ENCODE measurements at places on chromosomes 4 and X.
A peak's percentile ranks its signal among the peaks of the same experiment; 100 is the strongest.

- DNase-seq = no peak
Observed at GRCh38 chr4:159308566-159309340, 205.9 kb downstream of the RAPGEF2 start.

GRCh38 chr4:111955001-111955400 is 190.3 kb upstream of the FAM241A start:
- DNase-seq = no peak

DNA sequence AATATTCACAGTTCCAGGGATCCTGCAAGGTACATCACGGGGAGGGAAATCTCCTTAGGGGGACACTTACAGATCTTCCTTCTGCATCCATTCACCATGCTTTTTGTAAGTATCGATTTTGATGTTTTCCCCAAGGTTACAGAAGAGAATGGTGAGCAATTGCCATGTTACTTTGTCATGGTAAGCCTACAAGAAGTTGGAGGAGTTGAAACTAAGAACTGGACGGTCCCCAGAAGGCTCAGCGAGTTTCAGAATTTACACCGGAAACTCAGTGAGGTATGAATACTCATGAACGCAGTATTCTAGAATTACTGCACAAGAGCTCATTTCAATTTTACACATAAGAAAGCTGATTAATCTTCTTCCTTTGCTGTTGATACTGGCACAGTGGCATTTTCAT is 53.9 kb downstream of the LRP2BP start:
- no peak for DNase-seq

DNA sequence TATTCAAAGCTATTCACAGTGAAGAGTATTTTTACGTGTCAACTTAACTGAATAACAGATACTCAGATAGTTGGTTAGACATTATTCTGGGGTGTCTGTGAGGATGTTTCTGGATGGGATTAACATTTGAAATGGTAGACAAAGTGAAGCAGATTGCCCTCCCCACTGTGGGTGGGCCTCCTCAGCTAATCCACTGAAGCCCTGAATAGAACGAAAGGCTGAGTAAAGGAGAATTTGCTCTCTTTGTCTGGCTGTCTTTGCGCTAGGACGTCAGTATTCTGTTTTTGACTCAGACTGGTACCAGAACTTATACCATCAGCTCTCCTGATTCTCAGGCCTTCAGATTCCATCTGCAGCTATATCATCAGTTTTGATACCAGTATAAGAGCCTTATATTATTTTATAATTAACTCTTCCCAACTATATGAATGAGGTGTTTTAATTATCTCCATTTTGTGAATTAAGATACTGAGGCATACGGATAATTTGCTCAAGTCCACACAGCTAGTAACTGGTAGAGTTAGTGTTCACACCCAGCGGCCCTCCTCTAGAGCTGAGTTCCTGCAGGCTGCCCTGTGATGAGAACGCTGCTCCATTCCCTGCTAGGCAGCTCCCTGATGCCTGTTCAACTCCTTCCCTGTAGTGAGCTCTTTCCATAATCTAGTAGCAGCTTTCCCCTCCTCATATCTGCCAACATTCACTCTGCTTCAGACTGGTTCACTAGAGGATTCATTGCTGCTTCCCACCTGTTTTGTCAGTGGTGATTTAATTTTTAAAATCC is 87.5 kb downstream of the RBM46 start:
- DNase-seq = no peak

DNA sequence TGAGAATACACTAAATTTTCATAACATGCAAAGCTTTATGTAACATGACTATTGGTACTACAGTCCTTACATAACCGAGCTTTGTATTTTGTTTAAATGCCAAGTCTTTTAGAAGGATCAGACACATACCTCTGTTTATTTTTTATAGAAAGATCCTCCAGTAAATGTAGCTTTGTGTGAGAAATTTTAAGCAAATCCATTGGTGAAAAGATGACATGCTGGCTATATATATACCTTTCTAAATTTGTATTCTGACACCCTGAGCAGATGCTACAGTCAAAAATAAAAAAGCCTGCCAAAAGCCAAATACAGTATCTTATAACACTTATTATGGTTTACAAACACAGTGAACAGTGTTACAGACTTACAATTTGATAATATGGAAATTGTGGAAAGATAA is at the start of gene YIPF7:
YIPF7 (minus strand) TSS at position 201 of the 400 bp plus-strand sequence. CDS start 1,525 bp downstream, outside the sequence.
- DNase-seq = no peak

GRCh38 chr4:36207831-36208520 is 36.3 kb downstream of the ARAP2 start:
- no peak for DNase-seq

DNA sequence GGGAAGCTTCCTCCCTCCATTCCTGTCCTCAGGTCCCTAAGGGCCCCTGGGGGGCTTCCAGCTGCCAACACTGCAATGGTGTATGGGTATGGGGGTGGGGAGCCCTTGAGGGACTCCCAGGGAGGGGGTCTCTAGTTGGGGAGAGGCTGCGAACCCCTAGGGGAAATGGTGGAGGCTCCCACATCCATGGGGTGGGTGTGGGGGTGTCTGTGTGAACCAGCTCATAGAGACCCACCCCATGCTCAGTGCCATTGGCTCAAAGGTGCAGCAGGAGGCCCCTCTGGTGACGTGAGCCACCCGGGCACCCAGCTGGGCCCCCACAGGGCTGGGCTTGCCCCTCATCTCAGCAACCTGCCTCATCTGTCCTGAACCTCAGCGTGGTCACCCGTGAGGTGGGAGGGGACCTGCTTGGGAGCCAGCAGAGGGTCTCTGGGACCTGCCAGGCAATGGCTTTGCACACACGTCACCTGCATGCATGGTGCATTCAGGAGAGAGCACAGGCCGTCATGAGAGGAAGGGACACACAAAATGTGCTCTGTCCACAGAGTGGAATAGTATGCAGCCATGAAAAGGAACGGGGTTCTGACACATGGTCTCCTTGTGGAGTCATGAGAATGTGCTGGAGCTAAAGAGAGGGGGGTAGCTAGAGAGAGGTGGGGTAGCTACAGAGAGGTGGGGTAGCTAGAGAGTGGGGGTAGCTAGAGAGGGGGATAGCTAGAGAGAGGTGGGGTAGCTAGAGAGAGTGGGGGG is 22.7 kb upstream of the PLCXD1 start:
- no peak for DNase-seq

DNA sequence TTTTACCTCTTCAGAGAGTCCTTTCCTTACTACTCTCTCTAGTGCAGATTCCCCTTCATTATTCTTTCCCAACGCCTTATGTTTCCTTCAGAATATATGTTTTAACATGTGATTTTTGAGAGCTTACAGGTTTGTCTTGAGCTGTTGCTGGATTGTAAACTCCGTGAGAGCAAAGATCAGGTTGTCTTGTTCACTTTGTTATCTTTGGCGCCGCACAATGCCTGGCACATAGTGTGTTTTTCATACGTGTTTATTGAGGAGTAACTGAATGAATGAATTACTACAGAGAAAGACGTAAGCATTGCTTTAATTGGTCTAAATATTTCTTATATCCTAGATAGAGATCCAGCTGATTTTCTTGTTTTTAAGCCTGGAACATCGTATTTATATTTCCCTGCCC is 80.5 kb upstream of the SLC4A4 start:
- DNase-seq = no peak

DNA sequence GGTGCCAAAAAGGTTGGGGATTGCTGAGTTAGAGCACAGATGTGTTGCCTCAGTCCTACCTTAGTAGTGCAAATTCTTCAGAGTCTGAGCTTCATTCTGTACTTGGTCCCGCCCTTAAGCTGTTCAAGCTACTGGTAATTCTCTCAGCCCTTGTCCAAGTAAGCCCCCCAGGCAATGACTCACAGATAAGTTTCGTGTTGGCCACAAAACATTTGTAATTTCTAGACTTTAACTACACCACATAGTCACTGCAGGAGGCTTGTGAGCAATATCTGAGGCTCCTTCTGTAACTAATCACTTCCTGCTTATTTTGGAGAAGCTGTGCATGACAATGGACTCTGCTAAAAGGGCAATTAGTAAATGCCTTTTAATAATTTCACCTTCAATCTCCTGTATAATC is 1420.5 kb downstream of the PCDH7 start:
- DNase-seq = peak; percentile 73

DNA sequence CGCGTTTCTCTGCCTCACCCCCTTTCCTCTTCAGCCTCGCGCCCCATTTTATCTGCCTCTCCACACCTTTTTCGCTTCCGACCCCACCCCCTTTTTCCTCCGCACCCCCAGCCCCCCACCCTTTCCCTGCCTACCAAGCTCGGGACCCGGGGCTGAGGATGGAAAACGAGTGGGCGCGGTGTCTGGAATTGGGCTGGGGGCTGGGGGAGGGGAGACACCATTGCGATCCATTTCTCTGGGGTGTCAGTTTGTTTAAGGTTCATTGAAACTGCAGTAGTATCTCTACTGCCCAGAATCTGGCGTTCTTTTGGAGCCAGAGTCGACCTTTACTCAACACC is 707 bp downstream of the SLC9A6 start:
- DNase-seq = no peak

DNA sequence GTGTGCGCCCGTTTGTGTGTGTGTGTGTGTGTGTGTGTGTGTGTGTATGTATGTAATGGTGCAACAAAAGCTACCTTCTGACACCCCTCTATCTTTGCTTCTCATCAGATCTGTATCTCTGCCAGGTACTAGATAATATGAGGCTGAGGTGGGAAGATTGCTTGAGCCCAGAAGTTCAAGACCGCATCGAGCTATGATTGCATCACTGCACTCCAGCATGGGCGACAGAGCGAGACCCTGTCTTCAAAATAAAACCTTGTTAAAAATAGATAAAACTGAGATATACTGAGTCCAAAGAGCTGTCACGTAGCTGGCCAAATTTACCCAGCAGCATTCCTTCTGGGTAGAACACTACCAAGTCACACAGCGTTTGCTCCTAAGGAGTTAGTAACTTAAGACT is 18.4 kb downstream of the NLGN4X start:
- no peak for DNase-seq

GRCh38 chr4:104693601-104694201 is 199.0 kb upstream of the CXXC4 start:
- DNase-seq = no peak

- no peak for DNase-seq
Observed at GRCh38 chr4:145218251-145218650, 37.9 kb upstream of the OTUD4 start.

GRCh38 chr4:85078016-85078415 is 111.5 kb upstream of the WDFY3 start:
- DNase-seq = no peak

GRCh38 chr4:24831637-24832036 is 36.3 kb downstream of the SOD3 start:
- DNase-seq = no peak

- no peak for DNase-seq
Observed at GRCh38 chr4:152512483-152512882, 23.4 kb downstream of the FBXW7 start.
